ENCODE measurements at places on chromosomes 16 and 17. TPM values are rescaled to one million over a fixed set of nuclear protein-coding genes. Genes with fewer than 3 reads are reported as not detected.

PITPNM3 gene
- 0.49 TPM for total RNA-seq

- H3K27me3 ChIP-seq = no peaks in the 10 kb centered on the region
- no peak overlapping the region for H3K27ac ChIP-seq
- no peak overlapping the region for H3K4me3 ChIP-seq
- peaks cover under 1% of the 10 kb centered on the region for H3K36me3 ChIP-seq
- H3K4me1 ChIP-seq = peaks cover 17% of the 10 kb centered on the region
Observed at GRCh38 chr16:725463-726187, 618 bp downstream of the CCDC78 start.

- no peaks in the 10 kb centered on the region for H3K27me3 ChIP-seq
- H3K4me3 ChIP-seq = no peak overlapping the region
- no peak for DNase-seq
- no peaks in the 10 kb centered on the region for H3K4me1 ChIP-seq
Observed at GRCh38 chr17:66487981-66488468, 185.6 kb downstream of the PRKCA start.

- H3K27me3 ChIP-seq = no peaks in the 10 kb centered on the region
- no peaks in the 10 kb centered on the region for H3K36me3 ChIP-seq
- H3K27ac ChIP-seq = no peak overlapping the region
- no peak for DNase-seq
Observed at GRCh38 chr17:57579245-57579644, 165.9 kb downstream of the CCDC182 start.

Measured in B cell (primary cell).